ENCODE measurements at places on chromosomes 4 and X. TPM values are rescaled to one million over a fixed set of nuclear protein-coding genes. Genes with fewer than 3 reads are reported as not detected.

DNA sequence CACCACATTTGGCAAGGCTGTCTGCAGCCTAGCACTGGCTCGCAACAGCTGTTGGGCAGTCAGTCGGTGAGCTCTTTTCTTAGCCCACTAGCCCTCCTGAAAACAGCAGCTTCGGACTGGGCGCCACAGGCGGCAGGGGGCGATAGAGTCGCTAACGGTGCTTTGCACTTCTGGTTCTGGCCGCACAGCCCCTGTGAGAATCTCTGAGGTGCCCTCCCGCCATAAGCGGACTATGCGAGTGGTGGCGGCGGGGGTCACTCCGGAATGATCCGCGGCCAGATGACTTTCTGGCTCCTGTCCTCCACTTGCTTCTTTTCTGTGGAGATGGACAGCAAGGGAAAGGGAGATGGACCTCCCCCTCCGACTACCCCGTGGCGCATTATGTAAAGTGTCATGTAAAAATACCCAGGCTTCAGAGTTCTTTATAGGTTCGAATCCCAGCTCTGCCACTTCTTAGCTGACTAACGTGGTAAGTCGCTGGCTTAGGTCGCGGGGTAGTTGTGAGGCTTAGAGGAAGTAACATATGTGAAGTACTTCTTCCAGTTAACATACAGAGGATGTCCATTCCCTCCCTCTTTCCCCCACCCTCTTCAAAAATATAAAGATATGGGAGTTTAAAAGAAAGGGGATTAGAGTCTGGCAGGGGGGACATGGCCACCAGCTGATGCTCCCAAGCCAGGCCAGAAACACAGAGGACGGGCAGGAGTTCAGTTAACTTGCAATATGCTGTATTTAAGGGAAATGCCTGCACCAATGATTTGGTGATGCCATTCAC is 11.0 kb downstream of the ARHGAP36 start:
- DNase-seq: no peak

DNA sequence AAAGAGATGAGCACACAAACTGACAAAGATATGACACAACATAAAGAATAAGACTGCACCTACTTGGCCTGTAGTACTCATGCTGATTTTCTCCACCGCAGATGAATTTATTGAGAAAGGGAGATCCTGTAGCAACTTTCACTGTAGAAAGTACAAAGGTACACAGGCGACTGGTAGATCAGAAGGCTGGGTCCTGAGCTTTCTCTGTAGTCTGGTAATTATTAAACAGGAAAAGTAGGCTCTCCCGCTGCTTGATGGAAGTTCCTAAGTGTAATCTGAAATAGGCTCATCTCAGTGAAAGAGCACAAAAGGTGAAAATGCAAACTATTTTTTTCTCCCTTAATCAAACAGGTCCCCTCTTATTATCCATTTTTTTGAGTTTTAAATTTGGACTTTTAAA is at the start of gene ADH6:
TSS of gene ADH6 (minus strand) at position 175 of the 400 bp plus-strand sequence. CDS start at position 81, 94 bp downstream.
- DNase-seq: no peak

GRCh38 chr4:2647403-2648158 is 108.6 kb downstream of the TNIP2 start:
- DNase-seq: no peak

DNA sequence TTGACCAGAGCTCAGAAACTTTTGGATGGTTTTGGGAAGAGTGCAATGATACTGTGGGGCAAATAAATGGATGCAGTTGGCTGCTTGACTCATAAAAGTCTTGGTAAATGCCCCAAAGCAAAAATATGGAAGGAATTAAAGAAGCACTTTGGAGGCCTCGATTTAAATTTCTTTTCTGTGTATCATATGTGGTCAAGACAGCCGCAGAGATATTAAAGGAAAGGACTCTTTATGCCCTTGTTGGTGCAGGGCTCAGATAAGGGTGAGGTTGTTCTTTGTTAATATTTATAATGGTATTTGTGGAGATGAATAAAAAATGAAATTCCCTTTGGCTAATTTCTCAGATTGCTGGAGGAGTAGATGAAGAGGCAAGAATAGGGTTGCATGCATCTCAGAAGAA is 90.2 kb downstream of the NHS start:
- DNase-seq: no peak

The NAP1L5 gene
- total RNA-seq: 7.7 TPM

DNA sequence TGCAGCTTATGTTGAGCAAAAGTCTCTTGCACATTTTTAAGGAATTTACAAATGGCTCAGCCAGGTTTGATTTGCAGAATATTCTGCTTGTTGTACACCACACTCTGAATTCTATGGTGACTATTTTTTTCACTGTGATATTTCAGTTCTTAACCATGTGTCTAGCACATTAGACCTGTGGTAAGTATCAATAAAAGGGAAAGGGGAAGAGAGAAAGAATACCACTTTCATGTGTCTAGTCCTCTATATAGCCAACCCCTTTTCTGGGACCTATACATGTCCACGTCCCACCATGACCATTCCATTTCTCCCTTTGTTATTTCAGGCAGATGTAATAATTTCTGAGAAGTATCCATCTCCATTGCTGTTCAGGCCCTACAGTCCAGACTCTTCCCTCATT is 121.3 kb upstream of the PNPLA4 start:
- DNase-seq: no peak

GRCh38 chrX:117510453-117510852 is 606.2 kb downstream of the KLHL13 start:
- DNase-seq: no peak

The SLC10A7 gene
- 11.2 TPM for total RNA-seq

GRCh38 chr4:180696460-180697092 is 1546.6 kb upstream of the TENM3 start:
- DNase-seq: no peak

The TRIM61 gene
- 1.3 TPM for total RNA-seq

Measured in prostate gland (tissue), 2 donors.